NCI-H187 treated with DMSO at 0.1 percent for 48 hours (cell line): ENCODE measurements at places on chromosomes 1 and 21.

DNA sequence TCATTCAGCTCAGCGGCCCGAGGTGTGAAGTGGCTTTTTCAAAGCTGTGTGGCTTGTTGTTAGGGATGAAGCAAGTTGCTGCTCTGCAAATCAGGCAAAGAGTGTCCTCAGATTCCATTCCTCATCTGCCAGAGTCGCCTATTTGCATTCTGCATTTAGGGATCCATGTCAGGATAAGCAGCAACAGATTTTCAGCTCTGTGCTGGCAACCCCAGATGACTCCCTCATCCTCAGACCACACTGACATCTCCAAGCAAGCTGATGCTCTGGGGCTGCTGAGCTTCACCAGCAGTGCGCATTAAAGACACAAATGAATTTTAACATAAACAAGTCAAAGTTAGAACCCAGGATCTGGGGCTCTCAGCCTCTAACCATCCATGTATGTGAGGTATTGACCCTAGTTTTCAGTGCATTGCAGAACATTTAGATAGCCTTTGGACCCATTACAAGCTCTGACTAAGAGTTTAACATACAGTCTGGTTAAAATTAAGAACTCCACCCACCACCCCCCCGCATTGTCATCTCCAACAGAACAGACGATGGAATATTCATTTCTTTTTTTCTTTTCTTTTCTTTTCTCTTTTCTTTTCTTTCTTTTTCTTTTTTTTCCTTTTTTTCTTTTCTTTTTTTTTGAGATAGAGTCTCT, 10.9 kb downstream of the CFAP107 start:
- no peak for DNase-seq

GRCh38 chr1:33008051-33008914, 28.4 kb downstream of the AK2 start:
- DNase-seq = peak; percentile 47

- no peak for DNase-seq
These were observed 42.0 kb upstream of the PCBP3 start for GRCh38 chr21:45601551-45601950.

DNA sequence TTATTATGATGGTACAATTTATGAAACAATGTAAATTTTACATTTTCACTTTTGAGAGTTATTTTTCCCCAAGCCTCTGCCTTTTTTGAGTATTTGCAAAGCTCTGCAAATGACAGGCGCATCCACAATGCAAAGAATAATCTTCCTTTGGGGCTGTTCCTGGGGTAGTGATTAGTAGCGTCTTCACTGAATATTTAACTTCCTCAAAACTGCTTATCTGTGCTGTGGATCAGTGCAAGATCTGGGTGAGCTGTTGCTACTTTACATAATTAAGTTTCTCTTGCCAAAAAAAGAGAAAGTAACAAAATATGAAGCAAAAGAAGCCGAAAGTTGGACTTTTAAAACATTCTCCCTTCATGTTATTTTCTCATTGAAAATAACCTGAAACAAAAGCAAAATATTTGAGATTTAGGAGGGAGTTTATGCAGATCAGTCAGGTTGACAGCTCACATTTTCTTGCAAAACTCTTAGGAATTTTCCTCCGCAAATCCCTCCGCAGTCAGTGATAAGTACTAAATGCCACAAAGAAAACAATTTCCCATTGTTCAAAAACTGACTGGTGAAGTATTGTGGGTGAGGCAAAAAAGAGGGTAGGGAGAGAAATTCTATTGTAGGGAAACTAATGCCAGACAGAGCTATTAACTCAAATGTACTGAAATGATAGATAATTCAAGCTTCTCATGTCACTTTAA, 276.4 kb upstream of the B3GALT2 start:
- no peak for DNase-seq

- no peak for DNase-seq
These were observed 15.2 kb downstream of the PLPPR4 start for GRCh38 chr1:99279525-99279924.

DNA sequence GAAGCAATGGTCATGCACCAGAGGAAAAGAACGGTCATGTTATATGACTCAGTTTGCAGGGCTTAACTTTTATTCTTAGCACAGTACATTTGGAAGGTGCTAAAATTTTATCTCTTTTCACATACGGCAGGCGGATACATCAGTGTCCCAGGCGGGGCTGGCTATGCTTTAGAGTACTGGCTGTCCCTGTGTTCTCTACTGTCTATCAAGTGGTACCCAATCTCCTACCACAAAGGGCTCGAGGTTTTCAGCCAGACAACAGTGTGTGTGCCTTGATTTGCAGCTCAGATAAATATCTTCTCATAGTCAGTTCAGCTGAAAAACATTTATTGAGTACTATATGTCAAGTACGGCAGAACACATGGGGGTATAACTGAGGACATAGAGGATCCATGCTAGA, 65.3 kb downstream of the URB2 start:
- no peak for DNase-seq

GRCh38 chr1:25198663-25199252, 33.5 kb downstream of the SYF2 start:
- no peak for DNase-seq

DNA sequence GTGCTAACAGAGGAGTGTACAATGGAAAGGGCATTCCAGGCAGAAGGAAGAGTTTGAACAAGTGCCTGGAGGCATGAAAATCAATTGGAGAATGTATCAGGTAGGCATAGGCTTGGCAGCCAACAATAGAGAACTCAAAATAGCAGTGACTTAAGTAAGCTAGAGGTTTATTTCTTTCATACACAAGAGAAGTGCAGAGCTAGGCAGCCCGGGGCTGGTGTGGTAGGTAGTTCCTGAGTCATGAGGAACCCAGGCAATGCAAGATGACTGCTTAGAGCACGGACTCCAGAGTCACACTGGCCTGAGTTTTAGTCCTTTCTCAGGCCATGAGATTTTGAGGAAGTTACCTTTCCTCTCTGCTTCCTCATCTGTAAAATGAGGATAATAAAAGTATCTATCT, 74.8 kb upstream of the LRRN2 start:
- no peak for DNase-seq

DNA sequence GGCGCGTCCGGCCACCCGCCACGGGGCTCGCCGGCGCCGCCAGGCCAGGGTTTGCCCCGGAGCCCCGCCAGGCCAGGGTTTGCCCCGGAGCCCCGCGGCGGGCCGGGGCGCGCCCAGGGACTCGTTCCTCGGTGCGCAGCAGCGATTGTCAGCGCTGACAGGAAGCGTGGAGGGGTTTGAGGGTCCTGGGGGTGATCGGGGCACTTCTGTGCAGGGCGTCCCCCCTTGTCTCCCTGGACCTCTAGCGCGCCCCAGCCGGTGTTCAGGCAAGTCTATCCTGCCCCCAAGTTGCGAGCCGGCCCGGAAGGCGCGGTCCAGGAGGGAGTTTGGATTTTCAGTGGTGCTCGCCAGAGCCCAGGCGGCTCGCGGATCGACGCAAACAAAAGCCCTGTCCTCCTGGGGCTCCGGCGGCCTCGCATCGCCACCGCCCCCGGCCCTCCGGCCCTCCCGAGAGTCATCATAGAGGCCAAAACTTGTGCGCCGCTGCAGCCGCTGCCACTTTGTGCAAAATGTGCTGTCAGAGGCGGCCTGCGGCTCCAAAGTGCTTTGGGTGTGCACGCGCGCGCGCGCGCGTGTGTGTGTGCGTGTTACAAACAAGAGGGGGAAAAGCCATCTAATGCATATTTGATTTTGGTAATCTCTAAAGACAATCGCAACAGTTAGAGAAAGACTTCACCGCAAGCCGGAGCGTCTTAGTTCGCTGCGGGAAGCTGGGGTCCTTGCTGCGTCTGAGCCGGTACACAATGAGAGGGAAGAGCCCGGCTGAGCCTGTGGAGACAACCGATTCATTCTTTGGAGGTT, 1.0 kb downstream of the ROR1 start:
- DNase-seq = no peak

DNA sequence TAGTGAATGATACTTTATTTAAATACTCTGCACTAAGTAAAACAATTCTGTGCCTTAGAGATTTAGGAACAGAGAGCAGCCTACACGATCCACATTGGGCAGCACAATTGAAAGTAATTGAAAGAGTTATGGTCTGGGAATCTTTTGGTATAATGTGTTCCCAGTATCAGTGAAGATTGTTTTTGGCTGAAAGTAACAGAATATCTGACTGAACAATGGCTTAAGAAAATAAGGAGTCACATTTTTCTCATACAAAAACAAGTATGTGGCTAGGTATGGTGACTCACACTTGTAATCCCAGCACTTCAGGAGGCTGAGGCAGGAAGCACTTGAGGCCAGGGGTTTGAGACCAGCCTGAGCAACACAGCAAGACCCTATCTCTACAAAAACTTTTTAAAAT, 306.2 kb downstream of the NFIA start:
- DNase-seq = no peak

DNA sequence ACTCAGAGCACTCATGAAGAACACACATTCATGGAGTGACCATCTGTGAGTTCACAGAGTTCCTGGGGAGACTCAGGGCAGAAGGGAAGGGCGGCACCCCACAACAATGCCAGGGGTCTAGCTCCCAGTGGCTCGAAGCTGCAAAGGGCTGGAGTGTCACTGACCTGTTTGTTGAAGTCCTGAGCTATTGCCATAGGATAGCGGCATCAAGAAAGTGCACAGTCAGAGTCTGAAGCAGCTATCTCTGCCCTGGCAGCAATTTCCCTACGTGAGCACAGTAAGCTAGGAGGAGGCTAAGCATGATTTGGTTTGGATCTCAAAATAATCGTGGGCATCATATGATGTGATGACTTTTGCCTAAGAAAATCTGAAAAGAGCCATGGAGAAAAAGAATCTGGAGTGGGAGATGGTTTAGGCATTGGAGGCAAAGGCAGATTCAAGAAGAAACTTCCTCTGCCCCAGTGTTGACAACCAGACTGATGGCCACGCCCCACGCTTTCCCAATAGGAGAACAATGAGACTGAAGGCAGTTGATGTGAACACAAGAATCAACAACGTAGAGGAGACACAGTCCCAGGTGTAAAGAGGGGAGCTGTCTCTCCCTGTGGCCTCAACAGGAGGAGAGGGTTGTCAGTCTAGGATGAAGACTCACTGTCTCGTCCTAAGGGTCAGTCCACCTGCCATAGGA, 100.0 kb upstream of the SLC25A33 start:
- DNase-seq = no peak

DNA sequence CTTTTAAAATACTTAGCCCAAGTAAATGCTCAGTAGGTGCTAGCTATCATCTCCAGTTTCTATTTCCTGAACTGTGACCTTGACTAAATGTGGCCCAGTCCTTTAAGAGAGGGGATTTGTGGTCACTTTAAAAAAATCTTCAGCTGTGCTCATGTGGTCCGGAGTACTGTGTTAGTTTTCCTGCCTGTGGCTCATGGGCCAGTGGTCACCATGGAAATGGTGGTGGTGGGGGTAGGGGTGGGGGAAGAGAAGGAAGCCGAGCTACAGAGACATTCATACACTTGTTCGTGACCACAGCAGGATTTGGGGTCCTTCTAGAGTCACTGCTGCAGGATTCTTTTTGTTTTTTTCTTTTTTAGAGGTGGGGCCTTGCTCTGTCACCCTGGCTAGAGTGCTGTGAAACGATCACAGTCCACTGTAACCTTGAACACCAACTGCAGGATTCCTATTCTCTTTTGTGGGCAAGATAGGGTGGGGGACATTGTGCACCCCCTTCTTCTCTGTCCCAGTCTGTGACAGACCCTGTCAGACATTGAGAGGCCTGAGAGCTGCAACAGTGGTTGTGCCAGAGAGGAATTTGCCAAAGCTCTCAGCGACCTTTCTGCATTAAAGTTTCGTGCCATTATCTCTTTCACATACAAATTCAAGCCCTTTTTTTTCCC, 25.8 kb downstream of the KIF26B start:
- no peak for DNase-seq

DNA sequence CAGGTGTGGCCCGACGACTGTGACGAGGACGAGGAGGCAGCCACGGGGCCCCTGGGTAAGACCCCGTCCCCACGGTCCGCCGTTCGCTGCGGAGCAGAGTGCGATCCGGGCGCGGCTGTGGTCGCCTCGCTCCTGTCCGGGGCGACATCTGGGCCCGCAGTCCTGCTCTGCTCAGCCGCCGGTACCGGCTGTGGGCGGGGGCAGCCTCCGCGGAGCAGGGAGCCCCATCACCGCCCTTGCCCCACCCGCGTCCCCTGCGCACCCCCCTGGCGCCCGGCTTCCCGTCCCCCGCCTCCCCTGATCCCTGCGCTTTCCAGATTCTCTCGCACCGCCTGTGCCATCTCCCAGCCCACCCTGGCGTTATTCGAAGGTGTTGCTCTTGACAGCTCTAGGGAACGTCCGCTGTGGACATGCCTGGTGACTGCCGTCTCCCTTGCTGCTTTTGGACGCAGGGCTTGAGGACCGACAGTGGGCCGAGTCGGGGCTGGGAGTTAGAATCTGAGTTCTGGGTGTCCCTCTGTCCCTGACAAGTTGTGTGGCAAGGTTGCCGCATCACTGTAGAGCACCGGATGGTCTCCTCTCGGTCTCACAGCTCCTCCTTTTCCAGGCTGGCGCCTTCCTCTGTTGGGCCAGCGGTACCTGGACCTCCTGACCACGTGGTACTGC, 596 bp downstream of the TOR3A start:
- no peak for DNase-seq

GRCh38 chr1:229753764-229754551, 127.9 kb downstream of the URB2 start:
- no peak for DNase-seq

GRCh38 chr1:213737398-213738035, 250.3 kb upstream of the PROX1 start:
- DNase-seq = no peak

GRCh38 chr1:103901072-103901471, 151.4 kb downstream of the AMY1C start:
- DNase-seq = no peak

DNA sequence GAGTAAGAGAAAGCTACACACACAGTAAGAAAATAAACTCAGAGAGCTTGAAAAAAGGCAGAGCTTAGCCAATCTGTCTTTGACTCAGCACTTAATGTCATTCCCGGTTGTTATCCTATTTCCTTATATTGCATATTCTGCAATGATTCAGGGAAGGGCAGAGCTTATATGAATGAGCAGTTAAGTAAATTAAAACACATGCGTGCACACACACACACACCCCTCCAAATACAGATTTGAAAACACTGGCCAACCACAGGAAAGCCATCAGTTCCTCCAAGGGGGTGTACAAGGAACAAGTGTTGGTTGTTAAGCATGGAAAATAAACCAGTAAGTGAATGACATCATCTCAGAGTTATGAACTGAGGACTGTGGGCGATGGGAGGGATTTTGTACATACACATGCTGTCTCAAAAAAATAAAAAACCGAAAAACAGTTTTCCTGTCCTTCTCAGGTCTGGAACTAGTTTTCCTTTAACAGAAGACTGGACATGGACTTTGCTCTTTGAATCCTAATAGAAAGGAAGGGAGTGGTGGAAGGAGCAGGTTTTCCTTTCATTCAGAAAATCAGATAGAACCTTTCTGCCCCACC, 1.0 kb downstream of the IQGAP3 start:
- DNase-seq = no peak

- no peak for DNase-seq
These were observed 304.7 kb downstream of the DUSP10 start for GRCh38 chr1:221437171-221437570.

DNA sequence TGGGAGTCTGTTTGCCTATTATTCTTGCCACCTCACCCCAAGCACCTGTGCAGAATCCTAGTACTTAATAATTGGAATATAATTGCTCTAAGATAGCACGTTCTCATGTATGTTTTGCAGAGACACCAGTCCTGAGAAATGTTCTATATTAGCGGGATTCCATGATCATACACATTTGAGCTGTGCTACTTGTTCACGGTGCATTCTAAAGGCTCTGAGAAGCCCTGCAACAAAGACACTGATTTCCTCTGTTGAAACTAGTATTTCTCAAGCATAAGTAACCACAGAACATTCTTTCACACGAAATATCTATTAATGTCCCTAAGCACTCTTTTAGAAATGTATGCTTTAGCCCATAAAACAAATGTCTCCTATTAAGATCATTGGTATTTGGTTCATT, 109.4 kb downstream of the BARHL2 start:
- no peak for DNase-seq

GRCh38 chr21:41965045-41965444, 11.2 kb upstream of the C2CD2 start:
- no peak for DNase-seq
